ENCODE measurements at places on chromosomes 5 and 9.

GRCh38 chr5:110823571-110823970 lies 84.8 kb downstream of the SLC25A46 start:
- no peak for DNase-seq

DNA sequence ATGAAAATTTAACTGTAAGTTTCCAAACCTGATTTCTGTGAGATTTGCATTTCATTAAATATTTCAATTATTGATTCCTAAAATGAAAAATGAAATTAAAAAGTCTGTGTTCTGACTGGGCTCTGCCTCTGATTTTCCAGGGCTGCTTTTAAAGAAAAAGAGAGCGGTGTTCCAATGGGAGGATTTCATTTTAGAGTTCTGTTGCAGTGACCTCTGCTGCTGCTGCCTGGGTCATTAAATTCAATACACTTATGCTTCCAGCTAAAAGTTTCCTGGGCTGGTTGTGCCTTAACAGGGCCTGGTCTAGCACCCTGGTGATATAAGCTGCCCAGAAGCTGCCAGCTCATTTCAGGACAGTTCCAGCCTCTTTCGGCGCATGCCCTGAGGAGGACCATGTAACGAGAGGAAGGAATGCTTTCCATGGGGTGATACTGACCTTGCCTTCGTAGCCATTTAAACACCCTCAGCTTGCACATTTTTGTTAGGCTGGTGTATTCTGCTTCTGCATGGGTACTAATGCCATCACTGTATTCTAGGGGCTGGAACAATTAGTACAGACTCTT lies 93.3 kb downstream of the TMEM174 start:
- DNase-seq = peak; percentile 43

DNA sequence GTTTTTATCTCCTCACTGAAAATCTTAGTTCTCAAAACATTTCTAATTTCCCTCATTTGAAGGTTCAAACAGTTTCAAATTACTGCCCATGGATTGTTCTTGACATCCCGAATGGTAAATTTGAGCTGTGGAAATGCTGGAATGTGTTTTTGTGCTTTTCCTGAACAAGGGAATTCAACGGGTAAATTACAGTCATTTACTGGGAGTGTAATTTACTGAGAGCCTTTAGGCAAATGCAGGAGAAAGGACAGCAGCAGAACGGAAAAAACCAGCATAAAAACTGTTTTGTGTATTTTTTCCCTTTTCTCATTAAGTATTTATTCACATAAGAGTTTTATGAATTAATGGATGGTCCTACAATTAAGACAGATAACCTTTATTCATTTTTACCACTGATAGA lies 139.2 kb downstream of the PBX3 start:
- no peak for DNase-seq

DNA sequence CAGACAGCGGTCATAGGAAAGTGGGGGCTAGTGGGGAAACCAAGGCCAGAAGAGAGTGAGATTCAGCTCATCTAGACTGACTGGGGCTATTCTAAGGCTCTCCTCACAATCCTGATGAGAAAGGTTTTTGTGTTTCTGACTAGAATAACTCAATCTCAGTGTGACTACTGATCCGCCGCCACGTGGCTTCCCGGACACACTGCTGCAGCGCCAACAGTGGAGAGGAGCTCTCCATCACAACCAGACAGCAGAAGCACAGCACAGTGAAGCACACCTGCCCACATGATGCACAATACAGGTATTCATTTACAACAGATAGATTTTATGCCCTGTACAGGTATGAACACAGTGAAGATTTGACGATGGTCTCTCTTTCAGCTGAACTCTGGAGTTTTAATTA lies 25.4 kb downstream of the NREP start:
- DNase-seq = no peak

DNA sequence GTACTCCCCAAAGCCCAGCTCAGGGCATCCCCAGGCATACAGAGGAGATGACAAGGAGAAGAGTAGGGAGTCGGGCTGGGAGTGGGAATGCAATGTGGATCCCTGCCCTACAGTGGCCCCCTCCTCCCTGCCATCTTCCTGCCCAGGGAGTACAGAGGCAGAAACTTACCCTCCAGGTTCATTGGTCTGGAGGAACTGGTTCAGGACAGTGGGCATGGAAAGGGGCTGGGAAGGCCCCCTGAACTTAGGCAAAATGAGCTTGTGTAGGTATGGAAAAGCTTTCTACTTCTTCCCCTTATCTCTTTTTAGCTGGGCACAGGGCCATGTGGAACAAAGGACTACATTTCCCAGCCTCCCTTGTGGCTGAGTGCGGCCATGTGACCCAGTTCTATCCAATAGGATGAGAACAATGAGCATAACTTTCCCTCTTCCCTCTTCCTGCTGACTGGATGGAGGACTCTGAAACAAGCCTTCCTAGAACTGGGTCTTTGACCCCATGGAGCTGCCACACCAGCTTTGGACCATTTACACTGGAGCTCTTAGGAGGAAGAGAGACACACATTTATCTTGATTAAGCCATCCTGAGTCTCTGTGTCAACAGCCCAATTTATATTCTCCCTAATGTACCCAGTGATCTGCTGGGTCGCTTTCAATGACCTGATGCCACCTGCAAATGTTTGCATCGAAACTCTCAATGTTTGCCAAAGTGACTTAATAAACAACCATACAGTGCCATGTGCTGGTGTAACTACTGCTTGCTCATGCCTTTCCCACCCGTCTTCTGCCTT lies 25.0 kb upstream of the HMCN2 start:
- peak; percentile 63 for DNase-seq

GRCh38 chr9:133891741-133892140 lies 100.4 kb downstream of the VAV2 start:
- DNase-seq = no peak
